ENCODE measurements at places on chromosomes 13 and 19. TPM values are rescaled to one million over a fixed set of nuclear protein-coding genes. Genes with fewer than 3 reads are reported as not detected.

DNA sequence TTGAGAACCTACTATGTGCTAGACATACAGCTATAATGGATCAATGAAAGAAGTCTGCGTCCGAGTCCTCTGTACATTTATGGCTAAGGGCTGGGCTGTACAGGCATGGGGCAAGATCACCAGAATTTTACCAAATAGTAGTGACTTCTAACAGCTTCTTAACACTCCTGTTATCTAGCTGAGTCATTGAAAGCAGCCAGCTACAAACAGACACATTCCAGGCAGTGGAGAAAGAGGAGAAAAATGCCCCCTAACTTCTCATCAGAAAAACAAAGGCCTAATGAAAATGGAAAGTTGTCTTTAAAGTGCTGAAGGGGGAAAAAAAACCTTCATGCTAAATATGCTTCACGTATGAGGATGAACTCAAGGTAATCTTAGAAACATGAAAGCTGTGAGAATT, 14.3 kb upstream of the ZNF667 start:
- no peak for DNase-seq

CLEC17A gene
- total RNA-seq: not detected

GRCh38 chr13:109949397-109949796, 163.0 kb upstream of the IRS2 start:
- DNase-seq: no peak

GRCh38 chr13:30796631-30797601, 61.6 kb downstream of the ALOX5AP start:
- no peak for DNase-seq

ACER1 gene
- 0.29 TPM for total RNA-seq

- peak; percentile 28 for DNase-seq
These were observed 22.4 kb upstream of the EBI3 start for GRCh38 chr19:4206818-4207484.

DNA sequence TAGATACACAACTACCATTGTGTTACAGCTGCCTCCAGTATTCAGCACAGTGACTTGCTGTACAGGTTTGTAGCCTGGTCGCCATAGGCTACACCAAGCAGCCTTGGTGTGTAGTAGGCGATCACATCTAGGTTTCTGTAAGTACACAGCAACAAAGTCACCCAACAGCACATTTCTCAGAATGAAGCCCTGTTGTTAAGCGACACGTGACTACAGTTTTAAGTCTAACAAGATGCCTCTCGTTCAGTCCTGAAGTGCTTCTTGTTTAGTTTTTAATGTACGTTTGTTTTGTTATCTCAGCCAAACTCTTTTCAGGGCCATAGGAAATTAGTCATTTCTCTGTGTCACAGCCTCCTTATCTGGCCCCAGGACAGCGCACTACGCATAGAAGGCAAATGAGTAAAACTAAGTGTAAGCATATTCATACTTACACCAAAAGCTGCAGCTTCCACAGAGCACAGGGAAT, 50.0 kb upstream of the GPR183 start:
- peak; percentile 42 for DNase-seq

GRCh38 chr13:109899316-109899715, 112.9 kb upstream of the IRS2 start:
- no peak for DNase-seq

LHB gene
- total RNA-seq: not detected

MAST1 gene
- total RNA-seq: 1.3 TPM

DNA sequence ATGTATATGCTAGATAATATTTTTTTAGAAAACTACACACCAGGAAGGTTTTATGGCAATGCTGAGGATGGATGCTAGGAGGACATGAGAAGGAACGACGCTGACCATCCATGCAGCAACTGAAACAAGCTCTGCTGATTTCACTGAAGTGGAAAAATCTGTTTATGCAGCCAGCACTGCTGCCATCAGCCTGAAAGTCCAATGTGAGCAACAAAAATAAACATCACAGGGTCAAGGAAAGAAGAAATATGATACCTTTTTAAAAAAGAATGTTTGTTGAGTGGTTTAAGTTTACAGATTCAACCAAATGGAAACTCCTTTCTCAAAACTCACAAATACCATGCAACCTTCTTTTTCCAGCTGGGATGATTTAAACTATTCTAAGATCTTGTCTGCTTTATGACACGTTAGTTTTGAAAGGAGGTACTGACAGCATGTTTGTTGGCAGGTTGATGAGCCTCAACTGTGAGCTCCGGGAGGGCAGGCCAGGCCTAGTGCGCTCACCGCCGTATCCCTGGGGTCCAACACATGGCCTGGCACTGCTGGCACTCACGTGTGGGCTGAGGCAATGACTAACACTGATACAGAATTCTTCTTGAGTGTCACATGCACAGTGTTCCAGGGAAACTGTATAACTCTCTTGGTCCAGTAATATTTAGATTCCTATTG, 46.8 kb downstream of the LATS2 start:
- DNase-seq: no peak

GRCh38 chr19:48271531-48272151, 1.8 kb downstream of the ZNF114 start:
- peak; percentile 31 for DNase-seq

GRCh38 chr19:53878776-53879139, 3.2 kb upstream of the PRKCG start:
- DNase-seq: no peak

- DNase-seq: no peak
These were observed 1487.7 kb downstream of the EFNB2 start for GRCh38 chr13:105047676-105048295.

GRCh38 chr13:97798171-97798821, 155.2 kb upstream of the IPO5 start:
- no peak for DNase-seq

DNA sequence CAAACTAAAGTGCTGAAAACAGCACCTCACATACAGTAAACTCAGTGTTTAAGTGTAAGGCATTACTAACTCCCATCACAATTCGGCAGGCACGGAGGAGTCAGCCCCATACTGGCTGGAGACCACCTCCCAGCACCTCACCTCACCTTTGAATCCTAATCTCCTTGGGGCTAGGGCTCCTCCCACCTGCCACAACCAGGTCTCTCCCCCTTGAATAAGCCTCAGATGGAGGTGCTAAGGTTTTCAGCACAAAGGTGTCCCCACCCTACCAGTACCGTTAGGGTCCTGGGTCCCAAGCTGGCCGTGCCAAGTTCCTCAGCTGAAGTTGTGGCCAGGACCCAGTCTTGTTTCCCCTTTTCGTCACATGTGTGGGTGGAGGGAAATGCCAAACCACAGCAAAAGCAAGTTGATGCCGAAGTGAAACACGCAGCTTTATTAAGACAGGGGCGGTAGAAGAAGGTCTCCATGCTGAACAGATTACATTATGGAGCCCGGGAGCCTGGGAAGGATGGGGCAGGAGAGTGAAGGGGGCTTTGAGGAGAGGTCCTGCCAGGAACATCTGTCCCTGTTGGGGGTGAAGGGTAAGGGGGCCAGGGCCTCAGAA, at the start of gene IGFLR1:
Gene IGFLR1, minus strand, starts transcription at position 332 of the 604 bp plus-strand sequence. CDS start 1,272 bp downstream, outside the sequence.
- peak; percentile 80 for DNase-seq

- DNase-seq: no peak
These were observed 253.9 kb upstream of the SGCG start for GRCh38 chr13:22926748-22927400.

DNA sequence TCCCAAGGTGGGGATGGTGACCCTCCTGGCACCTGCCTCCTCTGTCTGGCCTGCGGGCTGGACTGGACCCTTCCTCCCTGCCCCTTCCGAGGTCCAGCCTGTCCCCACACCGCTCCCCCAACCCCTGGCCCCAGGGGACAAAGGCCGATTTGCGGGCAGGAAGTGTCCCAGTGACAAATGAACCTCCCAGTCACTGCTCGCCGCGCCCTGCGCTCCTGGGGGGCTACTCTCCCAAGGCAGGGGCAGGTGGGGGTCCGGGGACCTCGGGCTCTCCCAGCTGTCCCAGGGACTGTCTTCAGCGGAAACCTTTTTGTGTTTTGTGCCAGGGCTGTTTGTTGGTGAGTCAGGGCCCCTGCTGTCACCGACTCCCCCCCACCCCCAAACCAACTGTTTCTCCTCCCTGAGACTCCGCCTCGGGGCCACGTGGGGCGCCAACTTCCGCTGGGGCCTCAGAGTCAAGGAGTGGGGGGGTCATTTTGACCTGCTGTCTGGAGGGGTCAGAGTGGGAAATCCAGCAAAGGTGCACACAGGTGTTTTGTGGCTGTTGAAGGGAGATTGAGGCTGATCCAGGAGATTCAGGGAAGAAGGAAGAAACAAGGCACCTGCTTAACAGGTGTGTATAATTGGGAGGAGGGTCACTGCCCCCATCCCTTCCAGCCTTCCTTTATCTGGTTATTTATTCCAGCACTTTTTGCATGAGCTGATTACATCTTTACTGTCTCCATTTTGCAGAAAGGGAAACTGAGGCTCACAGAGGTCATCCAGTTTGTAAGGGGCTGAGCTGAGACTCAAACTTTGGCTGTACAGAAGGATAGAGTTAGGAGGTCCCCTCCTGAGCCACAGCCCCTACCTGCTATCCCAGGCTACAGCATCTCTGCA, 831 bp downstream of the PGPEP1 start:
- DNase-seq: peak; percentile 80

- DNase-seq: no peak
These were observed 134.5 kb downstream of the PCDH9 start for GRCh38 chr13:67095621-67096020.

ANGPTL4 gene
- total RNA-seq: not detected

DNA sequence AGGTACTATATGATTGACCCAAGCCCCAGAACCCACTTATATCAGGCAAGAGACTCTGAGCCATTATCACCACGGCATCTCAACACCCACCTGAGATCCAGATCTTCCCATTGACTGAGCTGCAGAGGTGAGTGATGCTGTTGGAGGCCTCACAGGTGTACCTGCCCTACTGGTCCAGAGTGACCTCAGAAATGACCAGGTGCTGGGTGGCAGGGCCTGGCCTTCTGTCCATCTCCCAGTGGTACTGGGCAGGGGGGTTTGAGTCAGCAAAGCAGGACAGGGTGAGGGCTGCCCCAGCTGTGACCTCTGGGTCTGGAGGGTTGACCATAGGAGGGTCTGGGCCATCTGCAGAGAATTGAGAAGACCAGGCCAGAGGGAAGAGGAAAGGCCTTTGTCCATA, 13.2 kb upstream of the CEACAM20 start:
- DNase-seq: no peak

DNA sequence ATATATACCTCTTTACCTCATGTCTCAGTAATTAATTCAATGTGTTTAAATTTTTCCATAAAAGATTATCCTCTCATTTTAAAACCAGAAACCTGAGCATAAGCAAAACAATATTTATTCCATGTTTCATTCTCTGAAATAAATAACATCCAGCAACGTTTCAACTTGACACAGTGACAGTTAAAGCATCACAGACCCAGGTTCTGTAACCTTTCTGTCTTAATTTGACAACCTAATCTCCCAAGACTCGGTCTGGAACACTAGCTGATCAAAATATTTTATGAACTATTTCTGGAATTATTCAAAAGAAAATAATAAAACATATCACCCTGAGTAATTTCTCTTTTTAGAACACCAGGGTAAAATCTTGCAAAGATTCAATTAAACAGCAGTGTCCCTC, 40.3 kb downstream of the KCTD12 start:
- no peak for DNase-seq

GRCh38 chr13:110881839-110882627, 32.8 kb downstream of the ANKRD10 start:
- DNase-seq: no peak

DNA sequence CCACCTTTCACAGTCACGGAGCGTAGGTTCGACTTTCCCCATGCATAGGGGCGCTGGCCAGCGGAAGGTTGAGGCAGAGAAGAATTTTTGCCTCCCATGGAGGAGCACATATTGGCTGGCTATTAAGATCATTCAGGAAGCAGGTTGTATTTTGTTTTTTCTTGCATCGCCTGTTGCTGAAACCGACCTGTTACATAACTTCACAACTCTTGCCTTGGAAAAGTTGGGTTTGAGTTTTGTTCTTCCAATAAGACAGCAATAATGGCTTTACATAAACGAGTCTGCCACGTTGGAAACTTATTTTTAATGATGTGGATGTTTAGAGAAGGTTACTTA, 1.4 kb downstream of the UPF1 start:
- DNase-seq: no peak

GRCh38 chr13:35769812-35770211, 293.3 kb upstream of the MAB21L1 start:
- no peak for DNase-seq

GRCh38 chr13:67139551-67139950, 90.6 kb downstream of the PCDH9 start:
- DNase-seq: no peak

LENG1 gene
- total RNA-seq: 6.6 TPM

DNA sequence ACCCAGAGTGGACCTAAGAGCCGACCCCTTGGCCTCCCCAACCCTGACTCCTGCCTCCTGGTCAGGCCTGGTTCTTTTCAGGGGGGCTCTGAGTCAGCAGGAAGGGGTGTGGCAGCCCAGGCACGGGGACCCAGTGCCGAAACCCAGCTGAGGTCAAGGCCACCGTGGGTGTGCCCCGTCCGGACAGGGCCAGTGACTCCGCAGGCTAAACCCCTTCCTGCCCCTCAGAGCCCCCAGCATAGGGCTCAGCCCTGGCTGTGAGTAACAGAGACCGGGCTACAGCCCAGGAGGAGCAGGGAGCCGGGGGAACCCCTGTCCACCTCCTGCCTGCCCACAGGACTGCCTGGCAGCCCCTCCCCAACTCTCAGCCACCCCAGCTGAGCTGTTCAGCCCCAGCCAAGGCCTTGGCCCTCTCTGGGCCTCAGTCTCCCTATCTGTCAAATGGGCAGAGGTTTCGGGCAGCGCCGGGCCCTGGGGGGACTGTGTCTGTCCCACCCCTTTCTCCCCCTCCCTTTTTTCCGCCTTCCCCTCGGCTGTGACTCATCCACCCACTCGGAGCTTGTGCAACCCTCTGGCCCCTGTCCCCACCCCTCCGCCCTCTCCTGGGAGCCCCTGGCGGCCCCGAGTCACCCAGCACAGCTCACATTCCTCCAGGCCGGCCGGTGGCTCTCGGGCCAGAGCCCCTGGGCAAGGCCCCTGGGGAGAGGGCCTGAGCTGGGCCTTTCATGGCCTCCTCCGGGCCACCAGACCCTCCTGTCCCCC, 8.6 kb downstream of the ZBTB7A start:
- DNase-seq: no peak

- DNase-seq: no peak
These were observed 26.6 kb downstream of the COL4A1 start for GRCh38 chr13:110280231-110280813.

Measured in activated CD8-positive, alpha-beta T cell treated with anti-CD3 and anti-CD28 coated beads, Interleukin-2, amount 10 ng/mL, durations not matched to agents 7 days and 5 days (primary cell).